ENCODE measurements at places on chromosomes 12 and 14.

DNA sequence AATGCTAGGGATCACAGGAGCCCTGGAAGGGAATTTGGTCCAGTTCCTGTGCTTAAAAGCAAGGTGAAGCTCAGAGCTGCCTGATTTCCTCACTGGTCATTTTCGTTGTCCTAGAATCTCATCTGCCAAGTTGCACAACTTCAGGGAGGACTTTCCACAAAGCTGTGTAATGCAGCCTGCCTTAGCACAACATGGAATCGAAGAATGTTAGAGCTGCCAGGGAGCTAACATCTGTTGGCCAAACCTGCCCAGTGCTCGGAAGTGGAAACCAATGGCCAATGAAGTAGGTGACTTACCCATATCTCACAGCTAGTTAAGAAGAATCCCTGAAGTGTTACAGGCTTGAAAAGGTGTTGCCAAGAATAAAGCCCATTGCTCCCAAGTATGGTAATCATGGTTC, 79.9 kb upstream of the SSTR1 start:
- no peak for DNase-seq

GRCh38 chr12:12445882-12446181, 89.0 kb downstream of the BORCS5 start:
- DNase-seq: no peak

DNA sequence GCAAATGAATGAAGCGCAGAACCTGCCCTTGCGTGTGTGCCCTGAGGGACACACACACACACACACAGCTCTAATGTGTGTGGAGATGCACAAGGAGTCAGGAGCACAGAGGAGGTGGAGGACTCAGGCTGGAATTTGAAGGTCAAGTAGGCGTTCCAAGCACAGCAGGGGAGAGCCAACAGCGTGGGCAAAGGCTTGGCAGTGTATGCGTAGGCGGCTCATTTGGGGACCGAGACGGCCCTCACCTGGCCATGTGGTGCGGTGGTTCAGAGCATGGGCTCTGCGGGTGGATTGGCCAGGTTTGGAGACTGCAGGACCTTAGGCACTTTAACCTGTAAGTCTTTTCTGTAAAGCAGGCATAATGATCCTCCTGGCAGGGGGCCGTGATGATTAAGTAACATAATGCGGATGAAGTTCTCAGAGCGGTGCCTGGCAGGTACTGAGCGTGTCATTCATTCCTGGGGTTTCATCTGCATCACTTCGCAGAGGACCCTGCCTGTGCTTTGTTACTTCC, 69.5 kb upstream of the SLC24A4 start:
- no peak for DNase-seq

- DNase-seq: no peak
Measured at GRCh38 chr12:124758266-124759220, 105.1 kb downstream of the SCARB1 start.

DNA sequence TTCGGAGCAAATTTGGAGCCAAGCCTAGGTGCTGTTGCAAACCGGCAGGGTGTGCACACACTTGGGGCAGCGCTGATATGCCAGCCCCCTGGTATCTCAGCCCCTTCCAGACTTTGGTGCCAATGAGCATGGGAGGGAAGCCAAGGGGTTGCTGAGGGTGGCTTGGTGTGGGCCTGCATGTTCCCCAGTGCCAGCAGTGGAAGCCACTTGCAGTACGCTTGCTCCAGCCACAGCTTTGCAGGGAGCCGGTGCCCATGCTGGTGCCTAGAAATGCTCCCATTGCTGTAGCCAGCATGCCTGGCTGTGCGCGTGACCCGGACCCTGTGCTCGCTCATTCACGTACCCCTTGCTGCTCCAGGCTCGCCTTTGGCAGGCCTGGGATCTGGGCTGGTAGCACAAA, 67.1 kb upstream of the DNM1L start:
- no peak for DNase-seq

- no peak for DNase-seq
Measured at GRCh38 chr14:64636980-64637429, 67.2 kb upstream of the PLEKHG3 start.

DNA sequence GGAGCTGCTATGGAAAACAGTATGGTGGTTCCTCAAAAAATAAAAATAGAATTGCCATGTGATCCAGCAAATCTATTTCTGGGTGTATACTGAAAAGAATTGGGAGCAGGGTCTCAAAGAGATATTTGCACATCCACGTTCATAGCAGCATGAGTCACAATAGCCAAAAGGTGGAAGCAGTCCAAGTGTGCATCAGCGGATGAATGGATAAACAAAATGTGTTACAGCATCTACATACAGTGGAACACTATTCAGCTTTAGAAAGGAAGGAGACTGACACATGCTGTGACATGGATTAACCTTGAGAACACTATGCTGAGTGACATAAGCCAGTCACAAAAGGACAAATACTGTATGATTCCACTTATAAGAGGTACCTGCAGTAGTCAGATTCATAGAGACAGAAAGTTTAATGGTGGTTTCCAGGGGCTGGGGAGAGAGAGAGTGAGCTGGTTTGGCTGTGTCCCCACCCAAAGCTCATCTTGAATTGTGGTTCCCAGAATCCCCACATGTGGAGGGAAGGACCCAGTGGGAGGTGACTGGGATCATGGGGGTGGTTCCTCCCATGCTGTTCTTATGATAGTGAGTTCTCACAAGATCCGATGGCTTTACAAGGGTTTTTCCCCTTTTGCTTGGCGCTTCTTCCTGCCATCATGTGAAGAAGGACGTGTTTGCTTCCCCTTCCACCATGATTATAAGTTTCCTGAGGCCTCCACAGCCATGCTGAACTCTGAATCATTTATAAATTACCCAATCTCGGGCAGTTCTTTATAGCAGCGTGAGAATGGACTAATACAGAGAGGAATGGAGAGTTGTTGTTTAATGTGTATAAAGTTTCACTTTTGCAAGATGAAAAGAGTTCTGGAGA, 17.6 kb upstream of the TBC1D30 start:
- no peak for DNase-seq

DNA sequence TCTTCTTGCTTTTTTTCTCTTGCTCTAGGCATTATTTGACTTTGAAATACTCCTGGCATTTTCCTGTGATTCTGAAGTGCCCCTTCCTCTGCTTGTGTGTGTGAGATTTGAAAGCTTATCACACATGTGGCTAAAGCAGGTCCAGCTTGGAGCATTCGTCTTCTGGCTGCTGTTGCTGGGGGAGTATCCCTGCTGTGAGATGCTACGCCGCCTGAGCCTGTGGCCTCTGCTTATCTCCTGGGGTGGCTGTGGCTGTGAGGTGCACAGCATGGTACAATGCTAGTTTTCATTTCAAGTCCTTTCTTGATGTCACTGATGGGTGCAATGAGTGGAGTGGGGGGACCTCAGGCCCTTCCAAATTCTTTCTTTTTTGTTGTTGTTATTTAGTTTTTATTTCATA, 371.8 kb downstream of the ZFP36L1 start:
- DNase-seq: no peak

DNA sequence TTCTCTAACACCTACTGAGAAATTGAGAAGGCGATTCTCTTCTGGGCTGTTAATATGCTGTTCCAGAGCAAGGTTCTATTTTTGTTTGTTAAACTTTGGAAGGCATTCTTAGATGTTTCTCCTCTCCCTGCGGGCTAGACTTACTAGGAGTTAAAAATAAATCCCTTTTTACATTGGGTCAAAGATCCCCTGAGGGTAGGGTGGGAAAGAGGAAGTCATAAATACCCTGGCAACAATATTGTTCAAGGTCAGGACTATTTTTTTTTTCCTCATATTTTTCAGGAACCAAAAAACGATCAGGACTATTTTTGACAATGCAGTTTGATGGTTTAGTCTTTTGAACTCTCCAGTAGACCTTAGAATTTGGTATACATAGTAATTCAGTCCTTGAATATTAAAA, 12.0 kb upstream of the SLC2A14 start:
- no peak for DNase-seq

GRCh38 chr12:14824012-14824634, 10.1 kb upstream of the SMCO3 start:
- DNase-seq: no peak

DNA sequence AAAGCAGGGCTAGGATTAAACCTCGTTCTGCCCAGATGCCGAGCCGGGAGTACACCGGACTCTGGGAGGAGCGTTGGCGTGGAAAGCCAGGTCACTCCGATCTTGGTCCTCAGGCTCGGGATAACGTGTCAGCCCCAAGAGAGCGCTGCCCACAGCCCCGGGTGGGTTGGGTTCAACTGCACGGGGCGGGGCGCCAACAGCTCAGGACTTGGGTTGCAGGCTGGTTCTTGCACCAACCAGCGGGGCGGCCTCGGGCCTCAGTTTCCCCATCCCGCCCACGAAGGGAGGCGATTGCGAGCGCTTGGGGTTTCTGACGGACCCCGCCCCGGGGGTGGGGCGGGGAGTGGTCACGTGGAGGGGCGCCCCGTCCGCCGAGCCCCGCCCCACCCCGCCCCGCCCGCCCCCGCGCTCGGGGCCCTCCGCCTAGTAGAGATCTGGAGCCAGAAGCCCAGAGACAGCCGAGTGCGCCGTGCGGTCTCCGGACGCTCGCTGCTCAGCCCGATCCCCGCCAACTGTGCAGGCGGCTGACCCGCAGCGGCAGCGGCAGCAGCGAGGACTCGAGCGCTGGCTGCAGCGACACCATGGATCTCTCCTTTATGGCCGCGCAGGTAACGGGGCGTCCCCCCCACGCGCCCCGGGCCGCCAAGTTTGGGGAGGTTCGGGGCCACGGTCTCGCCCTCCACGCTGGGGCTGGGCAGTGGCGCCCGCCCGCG, at the start of gene C14orf132:
C14orf132 (plus strand) TSS at position 443 of the 713 bp plus-strand sequence; CDS start at position 582, 139 bp downstream.
- no peak for DNase-seq
